ENCODE measurements at places on chromosomes 1 and 21. TPM values are rescaled to one million over a fixed set of nuclear protein-coding genes. Genes with fewer than 3 reads are reported as not detected.

DNA sequence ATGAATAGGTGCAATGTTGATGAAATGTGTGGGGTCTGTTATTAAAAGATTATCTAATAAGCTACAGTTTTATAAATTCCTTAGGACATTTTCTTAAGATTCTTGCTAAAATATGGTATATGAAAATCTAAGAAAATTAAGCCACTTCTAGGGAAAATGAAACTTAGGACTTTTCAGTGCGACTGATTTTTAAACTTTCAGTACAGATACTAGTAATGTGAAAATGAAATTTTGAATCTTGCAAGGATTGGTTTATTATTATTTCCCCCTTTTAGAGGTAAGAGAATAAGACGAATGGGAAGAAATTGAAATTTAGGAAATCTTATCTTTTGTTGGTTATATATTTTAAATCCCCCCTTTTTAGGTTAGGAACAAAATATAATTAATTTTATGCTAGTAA, 16.4 kb downstream of the CAPZA1 start:
- DNase-seq, result no peak

- DNase-seq, result no peak
Observed at GRCh38 chr1:242147096-242147976, 148.4 kb upstream of the MAP1LC3C start.

DNA sequence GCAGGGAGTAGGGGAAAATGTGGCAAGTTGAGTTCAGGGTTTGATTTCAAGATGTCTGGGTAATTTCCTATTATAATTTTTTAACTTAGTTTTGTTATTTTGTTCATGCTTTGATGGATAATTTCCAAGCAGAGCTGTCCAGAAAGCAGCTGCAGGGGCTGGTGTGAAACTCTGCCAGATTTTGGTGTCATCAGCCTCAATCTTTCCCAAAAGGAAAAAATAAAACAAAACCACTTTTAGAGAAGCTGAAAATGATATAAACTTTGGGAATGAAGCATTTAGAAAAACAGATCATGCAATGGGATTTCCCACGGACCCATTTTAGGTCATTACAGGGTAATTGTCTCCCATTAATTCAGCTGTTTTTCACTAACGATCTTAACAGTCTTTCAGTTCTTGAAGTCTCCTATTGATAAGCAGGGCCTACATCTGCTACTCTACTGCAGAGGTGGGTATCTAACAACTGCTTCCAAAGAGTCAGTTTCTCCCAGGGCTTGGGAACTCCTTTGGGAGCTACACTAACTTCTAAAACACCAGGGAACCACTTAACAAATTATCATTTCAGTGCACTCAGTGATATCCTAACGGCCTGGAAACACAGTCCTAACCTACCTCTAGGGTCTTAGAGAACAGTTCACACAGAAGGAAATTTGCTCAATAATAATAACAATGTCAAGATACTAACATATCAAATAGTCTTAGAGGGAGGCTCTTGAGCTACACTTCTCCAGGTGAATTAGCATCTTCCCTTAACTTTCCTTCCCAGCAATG, 12.3 kb downstream of the ZNF436 start:
- no peak for DNase-seq

DNA sequence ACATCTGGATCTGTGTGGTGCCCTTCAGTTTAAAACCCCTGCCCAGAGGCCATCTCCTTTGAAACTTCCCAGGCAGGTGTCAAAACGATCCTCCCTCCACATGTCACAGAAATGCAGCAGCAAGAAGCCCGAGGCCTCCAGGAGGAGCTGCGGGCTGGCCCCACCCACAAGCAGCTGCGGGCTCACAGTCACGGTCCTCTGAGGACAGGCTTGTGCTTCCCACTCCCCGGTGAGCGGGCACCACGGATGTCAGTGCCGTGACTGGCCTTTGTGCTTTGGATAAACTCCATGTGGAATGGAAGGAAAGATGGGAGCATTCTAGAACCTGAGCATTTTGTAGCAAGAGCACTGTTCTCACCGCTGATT, 65.8 kb downstream of the SIK1 start:
- peak; percentile 70 for DNase-seq

- DNase-seq, result no peak
Observed at GRCh38 chr1:87318056-87318650, 10.5 kb upstream of the LMO4 start.

PLOD1 gene
- 31.4 TPM for total RNA-seq

- no peak for DNase-seq
Observed at GRCh38 chr1:211330282-211330936, 3.8 kb downstream of the TRAF5 start.

- no peak for DNase-seq
Observed at GRCh38 chr1:101438359-101438758, 201.5 kb downstream of the S1PR1 start.

- DNase-seq, result no peak
Observed at GRCh38 chr1:30950053-30950452, 41.5 kb upstream of the SDC3 start.

DNA sequence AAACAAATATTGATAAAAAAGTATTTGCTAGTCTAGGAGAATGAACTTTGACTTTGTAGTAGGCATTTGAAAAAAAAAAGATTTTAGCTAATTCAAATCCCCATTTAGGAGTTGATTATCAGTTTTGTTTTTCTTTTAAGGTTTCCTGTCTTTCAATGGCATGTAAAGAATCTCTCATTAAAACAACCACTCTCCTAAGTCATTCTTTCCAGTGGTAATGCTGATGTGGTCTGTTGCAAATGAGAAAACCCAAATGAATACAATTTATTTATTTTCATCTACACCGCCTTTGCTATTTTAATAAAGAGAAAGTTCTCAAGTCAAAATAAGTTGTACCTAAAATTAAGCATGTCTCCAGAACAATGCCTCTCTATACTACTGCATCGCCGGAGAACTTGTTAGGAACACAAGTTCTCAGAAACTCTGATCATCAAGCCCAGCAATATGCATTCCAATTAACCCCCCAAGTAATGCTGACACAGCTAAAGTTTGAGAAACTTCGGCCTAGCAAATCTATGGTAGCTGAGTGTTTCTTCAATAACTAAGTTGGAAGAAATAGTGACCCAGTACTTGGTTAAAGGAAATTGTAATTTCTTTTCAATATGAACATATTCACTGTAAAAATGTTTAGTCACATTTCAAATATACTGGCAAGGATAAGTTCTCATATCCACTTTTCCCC, 255.1 kb downstream of the PTPRC start:
- no peak for DNase-seq

HRNR gene
- not detected for total RNA-seq

FMO4 gene
- 3.3 TPM for total RNA-seq

DNA sequence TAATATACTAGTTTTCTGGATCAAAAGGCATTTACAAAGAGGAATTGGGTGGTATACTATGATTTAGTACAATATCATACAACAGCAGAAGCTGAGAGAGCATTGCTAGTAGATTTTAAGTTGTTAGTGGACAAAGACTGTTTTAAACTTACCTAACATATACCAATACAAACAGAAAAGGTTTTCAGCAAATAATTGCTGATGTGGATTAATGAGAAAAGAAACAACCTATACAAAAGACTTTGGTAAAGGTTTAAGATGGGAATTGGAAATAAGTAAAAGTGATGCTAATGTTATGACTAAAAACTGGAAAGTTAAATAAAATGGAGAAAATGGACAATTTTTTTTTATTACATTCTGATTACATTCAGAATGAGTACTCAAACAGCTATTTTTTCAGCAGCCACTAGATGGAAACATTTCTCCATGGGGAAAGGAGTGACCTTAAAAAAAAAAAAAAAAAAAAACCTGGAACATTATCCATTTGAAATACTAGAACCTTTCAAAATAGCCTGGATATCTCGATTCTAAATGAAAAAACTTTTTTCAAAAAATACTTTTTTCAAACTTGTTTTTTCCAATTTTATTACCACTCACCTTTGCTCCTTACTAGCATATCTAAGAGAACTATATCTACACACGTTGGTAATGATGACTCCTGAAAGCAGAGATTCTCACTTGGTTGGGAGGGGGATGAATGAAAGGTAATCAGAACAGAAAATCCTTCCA, 55.4 kb downstream of the EPRS1 start:
- no peak for DNase-seq

OR2T35 gene
- not detected for total RNA-seq

GRCh38 chr1:77197351-77197750, 21.9 kb downstream of the PIGK start:
- DNase-seq, result no peak

AQP10 gene
- total RNA-seq, result 0.15 TPM

DNA sequence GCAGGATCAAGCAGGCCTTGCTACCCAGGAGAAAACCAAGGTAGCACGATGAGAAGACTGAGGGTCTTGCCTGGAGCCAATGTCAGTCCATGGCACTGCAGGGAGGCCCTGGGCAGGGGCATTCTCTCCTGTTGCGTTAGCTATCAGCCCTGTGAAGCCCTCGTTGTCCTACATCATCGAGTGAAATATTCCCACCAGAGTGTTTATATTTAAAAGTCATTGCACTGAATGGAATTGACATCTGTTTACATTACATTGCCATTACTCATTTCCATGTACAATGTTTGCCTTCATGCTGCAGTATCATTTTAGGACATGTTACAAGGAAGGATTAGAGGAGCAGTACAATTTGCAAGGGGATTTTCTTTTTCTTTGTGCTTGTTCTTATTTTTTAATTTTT, 243.9 kb downstream of the KAZN start:
- DNase-seq, result no peak

DNA sequence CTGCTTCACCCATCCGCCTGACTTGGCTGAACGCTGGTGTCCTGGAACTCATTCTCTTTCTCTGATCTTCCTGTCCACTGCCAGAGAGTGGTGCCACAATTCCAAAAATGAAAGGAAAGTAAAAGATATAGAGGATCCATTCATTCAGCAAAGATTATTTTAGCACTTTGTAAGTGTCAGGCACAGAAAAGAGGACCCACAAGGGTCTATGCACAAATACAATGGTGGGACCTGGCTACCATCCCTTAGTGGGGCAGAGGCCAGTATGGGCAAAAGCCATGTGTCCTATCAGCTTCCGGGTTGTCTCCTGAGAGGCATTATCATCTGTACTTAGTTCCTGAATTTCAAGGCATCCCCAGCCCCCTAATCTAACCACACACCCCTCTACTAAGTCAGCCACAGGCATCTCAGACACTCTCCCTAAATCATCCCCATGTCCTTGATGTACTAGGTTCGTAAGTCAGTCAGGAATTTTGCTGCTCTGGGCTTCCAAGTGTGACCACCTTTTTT, 19.0 kb downstream of the SSR2 start:
- no peak for DNase-seq

DNA sequence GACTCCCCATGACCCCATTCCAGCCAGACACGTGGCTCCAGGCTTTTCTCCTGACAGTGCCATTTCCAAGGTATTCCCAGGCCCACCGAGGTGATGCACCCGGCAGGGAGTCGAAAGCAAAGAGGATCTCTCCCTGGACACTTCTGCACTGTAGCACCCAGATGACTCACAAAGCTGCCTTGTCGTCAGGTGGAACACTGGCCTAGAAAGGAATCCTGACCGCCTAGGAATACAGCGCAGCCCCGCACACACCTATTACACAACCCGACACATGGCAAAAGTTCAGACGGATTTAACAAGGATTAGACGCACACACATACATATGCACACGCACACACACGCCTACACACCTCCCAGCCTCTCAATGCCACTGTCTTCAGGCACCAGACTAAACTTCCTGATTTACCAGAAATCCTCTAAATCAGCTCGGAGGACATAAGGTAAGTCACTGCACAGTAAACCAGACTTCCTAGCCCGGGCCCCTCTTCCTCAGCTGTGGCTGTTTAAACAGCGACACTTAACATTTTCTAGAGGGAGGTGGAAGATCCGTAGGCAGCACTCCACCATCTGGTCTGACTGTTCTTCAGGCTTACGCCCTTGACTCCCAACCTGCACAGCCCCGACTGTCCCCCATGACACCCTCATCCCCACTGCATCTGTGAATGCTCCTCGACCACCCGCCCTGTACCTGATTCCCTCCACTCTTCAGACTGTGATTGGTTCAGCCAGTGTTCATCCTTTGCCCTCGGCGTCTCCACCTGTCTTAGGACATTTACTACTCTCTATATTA, 12.7 kb downstream of the FAM89A start:
- no peak for DNase-seq

ITLN1 gene
- 1.2 TPM for total RNA-seq

GRCh38 chr1:231279081-231279480, 38.1 kb downstream of the GNPAT start:
- DNase-seq, result no peak

DNA sequence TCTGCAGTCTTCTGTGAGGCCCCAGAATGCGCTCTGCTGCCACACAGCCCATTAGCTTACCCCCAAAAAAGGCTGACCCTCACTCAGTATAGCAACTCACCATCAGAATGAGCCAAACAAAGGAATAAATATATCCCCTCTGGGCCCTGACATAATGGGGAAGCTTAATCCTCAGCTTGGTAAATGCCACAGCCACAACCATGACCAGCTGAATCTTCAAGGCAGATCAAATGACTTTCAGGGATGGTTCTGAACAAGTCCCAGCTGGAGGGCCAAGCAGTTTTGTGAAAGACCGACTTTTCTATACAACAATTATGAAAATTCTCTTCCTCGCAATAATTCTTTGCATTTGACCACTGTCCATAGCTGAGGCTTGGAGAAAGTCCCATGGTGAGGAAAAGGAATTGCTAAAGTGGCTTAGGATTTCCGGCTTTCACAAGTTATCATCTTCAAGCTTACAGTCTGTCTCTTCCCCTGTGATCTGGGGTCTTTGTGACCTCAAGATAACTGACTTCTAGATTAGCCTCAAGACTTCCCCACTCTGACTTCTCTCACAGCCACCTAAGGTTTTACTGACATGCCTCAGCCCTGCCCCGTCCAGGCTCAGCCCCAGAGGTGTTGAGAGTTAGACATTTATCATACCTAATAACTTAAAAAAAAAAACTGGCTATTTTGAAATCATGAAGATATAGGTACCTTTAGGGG, 47.8 kb upstream of the PBX1 start:
- no peak for DNase-seq

SH2D2A gene
- 8.4 TPM for total RNA-seq

CRB1 gene
- total RNA-seq, result 0.98 TPM

DNA sequence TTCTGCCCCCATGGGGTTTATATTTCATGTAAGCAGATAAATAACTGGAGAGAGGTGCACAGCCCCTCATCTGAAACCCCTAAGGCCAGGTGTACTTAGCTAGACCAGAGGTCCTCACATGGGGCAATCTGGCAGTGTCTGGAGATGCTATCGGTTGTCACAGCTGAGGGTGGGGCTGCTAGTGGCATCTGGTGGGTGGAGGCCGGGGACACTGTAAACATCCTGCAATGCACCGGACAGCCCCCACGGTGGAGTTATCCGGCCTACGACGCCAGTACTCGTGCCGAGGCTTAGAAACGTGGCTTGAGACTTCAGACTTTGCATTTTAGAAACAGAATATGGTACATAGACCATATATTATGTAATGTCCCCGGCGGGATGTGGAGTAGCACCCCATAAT, 186.5 kb upstream of the VAMP3 start:
- DNase-seq, result peak; percentile 18

DNA sequence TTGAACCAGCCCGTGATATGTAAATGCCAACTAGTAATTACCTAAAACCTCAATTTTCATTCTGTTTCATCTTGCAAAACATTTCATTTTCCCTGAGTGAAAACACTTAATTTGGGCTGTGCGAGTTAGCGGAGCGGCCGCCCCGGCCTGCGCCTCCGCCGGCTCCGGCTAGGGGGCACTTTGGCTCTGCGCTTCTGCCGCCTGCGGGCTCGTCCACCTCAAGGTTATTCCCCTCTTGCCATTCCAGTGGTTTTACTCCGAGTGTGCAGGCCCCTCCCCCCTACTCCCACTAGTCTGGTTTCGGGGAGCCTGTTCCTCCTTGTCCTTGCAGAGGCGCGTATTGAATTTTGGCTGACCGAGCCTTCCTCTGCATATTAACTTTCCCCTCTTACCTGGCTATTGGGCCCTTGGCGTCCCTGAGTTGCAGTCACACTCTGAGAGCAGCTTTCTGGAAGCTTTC, 55.6 kb downstream of the PEX14 start:
- peak; percentile 84 for DNase-seq

All from upper lobe of left lung (tissue), 6 donors.